ENCODE measurements at places on chromosomes 5 and 9.

- DNase-seq: no peak
Measured at GRCh38 chr5:88841212-88841611, 41.8 kb downstream of the MEF2C start.

GRCh38 chr5:111976705-111977435 lies 219.9 kb upstream of the NREP start:
- no peak for DNase-seq

DNA sequence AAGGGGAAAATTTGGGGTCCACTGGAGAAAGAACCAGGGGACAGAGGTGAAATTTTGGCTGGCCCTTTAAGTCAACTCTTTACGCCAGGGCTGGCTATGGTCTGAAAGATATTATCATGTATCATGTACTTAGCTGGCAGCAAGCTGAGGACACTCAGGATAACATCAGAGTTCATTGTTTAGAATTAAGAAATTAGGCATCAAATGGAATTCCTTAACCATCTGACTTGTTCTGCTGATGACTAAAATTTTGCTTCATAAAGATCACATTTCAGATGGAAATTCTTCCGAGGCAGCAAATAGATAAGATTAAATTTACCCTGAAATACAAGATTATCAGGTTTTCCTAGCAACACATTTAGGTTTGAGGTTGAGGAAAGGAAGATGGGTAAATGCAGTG lies 269.4 kb upstream of the KLF9 start:
- no peak for DNase-seq

- no peak for DNase-seq
Measured at GRCh38 chr9:95822015-95822414, 53.5 kb upstream of the ERCC6L2 start.

GRCh38 chr5:160750938-160751657 lies 100.9 kb downstream of the ATP10B start:
- no peak for DNase-seq

DNA sequence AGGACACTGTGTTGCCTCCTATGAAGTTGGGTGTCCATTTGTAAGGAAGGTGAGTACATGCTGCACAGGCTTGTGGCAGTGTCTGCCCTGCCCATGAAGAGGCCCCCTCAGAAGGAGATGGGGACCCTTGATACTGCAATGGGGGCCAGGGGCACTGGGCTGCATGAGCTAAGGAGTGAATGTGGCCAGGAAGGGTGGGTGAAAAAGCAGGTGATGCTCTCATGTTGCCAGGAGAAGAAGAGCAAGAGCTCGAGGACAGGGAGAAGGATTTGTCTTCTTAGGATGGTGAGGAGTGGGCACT lies 76.1 kb downstream of the NSUN2 start:
- no peak for DNase-seq

GRCh38 chr5:120516805-120517204 lies 52.7 kb downstream of the PRR16 start:
- no peak for DNase-seq

GRCh38 chr5:107820429-107820828 lies 149.7 kb upstream of the EFNA5 start:
- DNase-seq: no peak

- no peak for DNase-seq
Measured at GRCh38 chr9:137391411-137391754, 31.6 kb downstream of the EXD3 start.

DNA sequence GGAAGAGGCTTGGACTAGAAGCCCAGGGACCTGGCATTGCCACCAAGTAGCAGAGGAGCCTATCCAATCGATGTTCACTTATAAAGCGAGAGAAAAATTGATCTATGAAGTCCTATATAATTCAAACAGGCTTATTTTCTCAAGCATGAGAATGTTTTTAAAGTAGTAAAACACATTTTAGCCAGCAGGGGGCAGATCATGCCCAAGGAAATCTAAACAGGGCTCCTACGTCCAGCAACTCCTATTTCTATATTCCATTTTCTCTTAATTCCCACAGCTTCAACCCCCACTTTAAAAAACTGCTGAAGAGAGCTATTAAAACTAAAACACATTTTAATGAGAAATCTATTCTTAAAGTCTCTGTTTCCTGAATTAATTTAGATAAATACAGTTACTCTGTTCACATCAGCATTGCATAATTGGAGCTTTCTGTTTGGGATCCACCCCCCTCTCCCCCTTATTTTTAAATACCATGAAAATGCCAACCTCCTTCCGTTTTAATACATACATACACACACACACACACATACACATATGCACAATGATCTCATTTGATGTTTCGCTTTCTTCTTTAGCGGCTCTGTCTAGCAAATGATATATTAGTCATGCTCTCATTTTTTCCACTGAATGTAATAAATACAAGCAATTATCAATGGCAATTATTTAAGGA lies 144.9 kb downstream of the MYO10 start:
- peak; percentile 44 for DNase-seq

GRCh38 chr5:3389471-3390026 lies 206.1 kb upstream of the IRX1 start:
- DNase-seq: no peak

DNA sequence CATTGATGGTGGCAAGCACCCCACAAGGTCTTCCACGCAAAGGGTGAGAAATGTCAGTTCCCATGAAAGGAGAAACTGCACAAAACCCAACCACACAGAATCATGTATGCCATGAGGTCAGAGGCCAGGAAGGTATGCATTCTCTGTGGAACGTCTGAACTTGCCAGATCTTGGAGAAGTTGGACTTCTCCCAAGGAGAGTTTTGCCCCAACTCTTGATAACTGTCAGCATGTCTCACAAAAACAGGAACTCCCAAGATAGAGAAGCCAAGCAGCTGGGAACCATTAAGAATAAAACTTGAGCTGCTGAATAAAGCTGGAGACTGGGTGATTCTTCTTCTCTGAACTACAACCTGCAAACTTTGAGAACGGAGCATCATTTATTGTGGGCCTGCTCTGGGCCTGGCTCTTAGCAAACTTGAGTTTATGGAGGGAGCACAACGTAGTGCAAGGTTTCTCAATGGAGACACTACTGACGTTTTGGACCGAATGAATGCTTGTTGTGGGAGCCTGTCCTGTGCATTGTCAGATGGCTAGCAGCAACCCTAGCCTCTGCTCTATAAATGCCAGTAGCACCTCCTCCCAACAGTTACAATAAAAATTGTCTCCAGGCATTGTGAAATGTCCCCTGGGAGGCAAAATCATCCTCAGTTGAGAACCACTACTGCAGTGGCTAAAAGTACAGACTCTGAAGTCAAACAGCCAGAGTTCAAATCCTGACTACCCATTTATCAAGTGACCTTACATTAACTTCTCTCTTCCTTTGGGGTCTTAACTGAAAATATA lies 193.5 kb downstream of the ACTL7B start:
- no peak for DNase-seq

- no peak for DNase-seq
Measured at GRCh38 chr5:125044491-125045282, 298.2 kb upstream of the ZNF608 start.

GRCh38 chr9:133837627-133838597 lies 99.8 kb upstream of the SARDH start:
- DNase-seq: no peak

- no peak for DNase-seq
Measured at GRCh38 chr9:108588246-108588645, 267.5 kb downstream of the ACTL7B start.

DNA sequence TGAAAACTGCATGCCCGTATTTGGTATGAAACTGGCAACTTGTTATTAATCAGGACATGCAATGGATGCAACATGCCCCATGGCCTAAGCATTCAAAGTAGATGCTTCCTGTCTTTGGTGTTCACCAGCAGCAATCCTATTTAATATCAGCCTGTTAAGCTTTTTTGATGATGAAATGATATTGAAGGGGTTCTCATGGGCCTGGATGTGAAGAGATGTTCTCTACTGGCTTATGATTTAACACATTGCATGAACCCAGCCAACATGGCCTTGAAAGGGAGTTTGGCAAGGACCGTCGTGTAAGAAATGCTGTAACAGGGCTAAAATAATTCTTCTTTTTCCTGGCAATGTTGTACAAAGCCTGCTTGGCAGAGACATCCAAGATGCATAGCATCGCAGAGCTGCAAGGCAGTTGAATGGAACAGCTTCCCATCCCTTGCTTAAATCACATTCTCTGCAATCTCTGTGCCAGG lies 111.2 kb downstream of the SMARCA2 start:
- DNase-seq: peak; percentile 78

- no peak for DNase-seq
Measured at GRCh38 chr9:444528-444927, 229.9 kb downstream of the DOCK8 start.
